ENCODE measurements at places on chromosomes 11 and 22. TPM values are rescaled to one million over a fixed set of nuclear protein-coding genes. Genes with fewer than 3 reads are reported as not detected.

CRYBB2 gene
- total RNA-seq, result not detected

POTEH gene
- not detected for total RNA-seq

DNA sequence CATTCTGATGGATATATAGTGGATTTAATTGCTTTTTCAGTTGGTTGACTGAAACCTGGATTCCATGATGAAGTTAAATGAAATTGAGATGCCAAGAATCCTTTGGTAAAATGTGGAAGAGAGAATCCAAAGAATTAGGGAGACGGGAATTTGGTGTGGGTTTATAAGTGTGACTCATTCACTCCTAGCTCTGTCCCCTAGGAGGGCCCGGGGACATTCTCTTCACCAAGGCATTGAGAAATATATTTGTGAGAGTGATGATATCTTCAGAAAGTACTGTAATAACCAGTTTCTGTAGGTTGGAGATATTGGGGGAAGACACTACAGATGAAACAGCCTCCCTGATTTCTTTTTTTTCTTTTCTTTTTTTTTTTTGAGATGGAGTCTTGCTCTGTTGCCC is 13.6 kb upstream of the PHOX2A start:
- H3K36me3 ChIP-seq, result no peaks in the 10 kb centered on the region
- H3K4me3 ChIP-seq, result no peak overlapping the region
- no peaks in the 10 kb centered on the region for H3K4me1 ChIP-seq
- no peaks in the 10 kb centered on the region for H3K27me3 ChIP-seq
- no peak overlapping the region for H3K27ac ChIP-seq

DNA sequence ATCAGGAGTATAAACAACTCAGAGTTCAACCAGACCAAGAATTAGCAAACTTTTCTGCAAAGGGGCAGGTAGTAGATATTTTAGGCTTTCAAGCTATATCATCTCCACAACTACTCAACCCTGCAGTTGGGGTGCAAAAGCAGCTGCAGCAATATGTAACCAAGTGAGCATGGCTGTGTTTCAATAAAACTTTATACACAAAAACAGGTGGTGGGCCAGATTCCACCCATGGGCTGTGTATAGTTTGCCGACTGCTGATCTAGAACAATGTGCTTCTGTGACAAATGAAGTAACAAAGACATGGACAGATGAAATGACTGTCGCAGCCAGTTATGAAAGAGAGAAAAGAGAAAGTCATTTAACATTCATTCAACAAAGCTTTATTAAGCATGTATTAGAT is 77.1 kb upstream of the DRD2 start:
- no peaks in the 10 kb centered on the region for H3K36me3 ChIP-seq
- H3K4me3 ChIP-seq, result no peak overlapping the region
- no peaks in the 10 kb centered on the region for H3K27me3 ChIP-seq
- H3K27ac ChIP-seq, result no peak overlapping the region
- DNase-seq, result no peak

Measured in cardiac muscle cell (in vitro differentiated cells and primary cell).